ENCODE measurements at places on chromosomes 5 and 9.

- no peak for DNase-seq
Measured at GRCh38 chr5:73419465-73420390, 28.8 kb downstream of the FOXD1 start.

- no peak for DNase-seq
Measured at GRCh38 chr9:92270511-92270910, 23.0 kb downstream of the IARS1 start.

GRCh38 chr9:720239-720881 is 121.1 kb upstream of the DMRT1 start:
- no peak for DNase-seq

GRCh38 chr9:132381966-132382541 is 24.6 kb downstream of the TTF1 start:
- DNase-seq, result no peak

DNA sequence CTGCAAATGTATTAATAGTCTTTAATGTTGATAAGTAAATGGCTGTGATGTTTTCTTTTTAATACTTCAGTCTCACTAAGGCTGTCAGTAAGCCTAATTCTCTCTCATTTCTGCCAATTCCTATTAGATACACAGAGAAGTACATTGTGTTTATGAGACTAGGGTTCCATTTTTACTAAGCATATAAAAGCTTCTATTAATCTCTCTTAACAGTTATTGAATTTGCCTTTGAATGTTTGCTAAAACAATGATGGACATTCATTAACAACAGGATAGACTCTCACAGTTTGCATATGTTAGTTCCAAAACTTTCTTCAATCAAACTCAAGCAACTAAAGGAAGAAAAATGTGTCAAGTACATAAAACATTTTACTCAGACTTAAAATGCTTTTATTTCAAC is 659.3 kb downstream of the TLE1 start:
- no peak for DNase-seq

DNA sequence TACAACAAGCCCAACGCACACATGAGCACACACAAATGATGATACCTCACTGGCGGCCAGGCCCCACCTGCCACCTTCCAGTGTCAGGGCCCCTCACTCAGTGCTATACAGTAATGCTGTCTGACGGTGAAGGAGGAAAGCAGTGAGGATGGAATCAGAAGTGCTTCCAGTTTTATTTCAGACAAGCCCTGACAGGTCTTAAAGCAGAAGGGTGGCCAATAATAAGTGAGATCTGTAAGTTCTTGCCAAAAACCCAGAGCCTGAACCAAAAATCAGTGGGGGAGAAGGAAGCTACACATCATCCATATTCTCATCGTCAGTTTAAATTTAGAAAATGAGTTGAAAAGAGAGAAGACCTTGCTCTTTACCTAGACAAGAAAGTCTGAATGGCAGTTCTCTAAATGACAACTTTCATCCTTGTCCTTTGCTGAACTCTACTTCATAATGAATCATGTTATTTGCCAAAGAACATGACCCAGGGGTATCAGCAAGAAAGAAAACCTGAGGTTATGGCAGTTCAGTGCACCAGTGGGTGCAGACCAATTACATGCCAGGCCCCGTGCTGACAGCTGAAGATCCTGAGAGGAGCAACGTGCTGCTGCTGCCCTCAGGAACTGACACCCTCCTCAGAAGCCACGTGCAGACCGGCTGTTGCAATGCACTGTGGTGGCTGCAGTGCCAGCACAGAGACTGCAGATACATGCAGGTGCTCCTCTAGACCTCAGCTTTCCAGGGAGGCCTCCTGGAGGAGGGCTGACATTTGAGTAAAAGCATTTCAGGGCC is 118.7 kb downstream of the DROSHA start:
- DNase-seq, result no peak

GRCh38 chr5:95411474-95411873 is 20.3 kb downstream of the FAM81B start:
- no peak for DNase-seq

DNA sequence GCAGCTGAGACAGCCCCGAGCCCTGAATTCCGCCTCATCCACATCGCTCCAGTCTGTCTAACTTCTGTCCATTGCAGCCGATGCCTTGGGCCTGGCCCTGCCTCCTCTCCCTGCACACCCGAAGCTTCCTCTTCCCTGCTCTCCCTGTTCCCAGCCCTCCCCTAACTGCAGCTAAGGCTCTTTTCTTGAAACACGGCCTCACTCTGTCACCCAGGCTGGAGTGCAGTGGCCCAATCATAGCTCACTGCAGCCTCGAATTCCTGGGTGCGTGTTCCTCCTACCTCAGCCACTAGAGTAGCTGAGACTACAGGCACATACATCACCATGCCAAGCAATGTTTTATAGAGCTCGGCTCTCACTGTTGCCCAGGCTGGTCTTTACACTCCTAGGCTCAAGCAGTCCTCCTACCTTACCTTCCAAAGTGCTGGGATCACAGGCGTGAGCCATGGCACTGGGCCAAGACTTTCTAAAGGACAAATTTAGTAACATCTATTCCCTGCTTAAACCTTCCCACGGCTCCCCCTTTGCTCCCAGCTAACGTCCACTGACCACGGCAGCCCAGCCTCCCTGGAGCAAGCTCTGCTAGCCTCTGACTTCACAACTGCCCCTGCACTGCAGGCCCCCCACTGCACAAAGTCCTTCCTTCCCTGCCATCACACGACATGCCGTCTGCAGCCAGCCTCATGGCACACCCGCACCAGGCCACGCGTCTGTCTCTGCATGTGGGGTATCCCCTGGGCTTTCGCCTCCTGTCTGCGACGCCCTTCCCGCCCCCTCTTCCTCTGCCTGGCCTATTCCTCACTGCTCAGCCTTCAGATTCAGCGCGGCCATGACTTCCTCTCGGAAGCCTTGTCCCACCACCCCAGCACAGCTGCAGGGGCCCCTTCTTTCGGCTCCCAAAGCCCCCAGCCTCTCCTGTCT is 28.6 kb downstream of the LAMC3 start:
- no peak for DNase-seq

GRCh38 chr9:16318516-16319060 is 551.9 kb downstream of the BNC2 start:
- DNase-seq, result no peak

DNA sequence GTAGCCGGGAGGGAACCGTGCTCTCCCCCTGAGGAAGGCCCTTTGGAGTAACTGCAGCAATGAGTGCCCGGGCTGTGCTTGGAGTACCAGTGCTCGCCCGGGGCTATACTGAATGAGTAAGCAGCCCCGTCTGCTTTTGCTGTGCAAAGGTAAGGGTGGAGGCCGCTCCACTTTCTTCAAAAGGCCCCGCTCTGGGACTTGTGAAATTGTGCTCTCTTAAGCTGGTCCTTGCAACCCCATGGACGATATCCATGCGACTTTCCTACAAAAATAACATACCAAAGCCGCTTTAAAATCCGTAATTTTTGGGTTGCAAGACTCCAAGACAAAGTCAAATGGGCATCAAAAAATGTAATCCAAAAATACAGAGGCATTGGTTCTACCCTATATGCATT is 578 bp upstream of the TNFAIP8 start:
- no peak for DNase-seq

- DNase-seq, result no peak
Measured at GRCh38 chr5:179836225-179837019, 15.7 kb downstream of the SQSTM1 start.

DNA sequence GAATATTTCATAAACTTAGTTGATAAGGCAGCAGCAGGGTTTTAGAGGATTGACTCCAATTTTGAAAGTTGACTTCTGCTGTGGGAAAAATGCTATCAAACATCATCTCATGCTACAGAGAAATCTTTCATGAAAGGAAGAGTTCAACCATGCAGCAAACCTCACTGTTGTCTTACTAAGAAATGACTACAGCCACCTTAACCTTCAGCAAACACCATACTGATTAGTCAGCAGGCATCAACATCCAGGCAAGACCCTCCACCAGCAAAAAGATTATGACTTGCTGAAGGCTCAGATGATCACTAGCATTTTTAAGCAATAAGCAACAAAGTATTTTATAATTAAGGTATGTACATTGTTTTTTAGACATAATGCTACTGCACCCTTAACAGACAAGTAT is 7.6 kb downstream of the TMEM174 start:
- DNase-seq, result no peak

DNA sequence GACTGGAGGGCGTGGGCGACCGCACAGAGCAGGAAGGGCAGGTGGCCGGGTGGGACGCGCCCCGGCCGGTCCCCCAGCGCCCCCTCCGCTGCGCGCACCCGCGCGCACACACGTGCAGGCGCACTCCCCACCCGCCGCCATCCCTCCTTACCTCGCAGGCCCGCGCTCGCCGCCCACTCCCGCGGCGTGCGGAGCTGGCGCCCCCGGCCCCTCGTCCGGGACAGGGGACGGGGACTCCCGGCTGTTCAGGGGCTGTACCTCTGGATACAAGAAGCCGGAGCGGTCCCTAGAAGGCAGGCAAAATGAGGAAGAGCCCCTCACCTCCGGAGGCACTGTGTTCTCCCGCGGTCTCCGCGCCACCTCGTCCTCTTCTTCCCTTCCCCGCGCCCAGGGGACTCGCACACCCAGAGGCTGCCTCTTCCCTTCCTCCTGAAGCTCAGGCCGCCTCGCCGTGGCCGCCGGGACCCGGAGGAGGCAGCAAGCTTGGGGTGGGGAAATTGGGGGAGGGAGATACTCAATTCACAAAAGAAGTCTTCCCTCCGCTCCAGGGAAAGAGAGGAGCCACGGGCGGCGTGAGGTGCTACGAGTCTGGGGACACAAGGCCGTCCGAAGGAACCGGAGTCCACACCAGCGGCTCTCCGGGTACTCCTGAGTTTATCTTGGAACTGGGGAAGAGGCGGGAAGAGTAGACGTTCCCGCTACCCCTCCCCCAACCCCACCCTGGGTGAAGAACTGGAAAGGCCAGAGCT is 1.4 kb upstream of the GABRB2 start:
- DNase-seq, result no peak

DNA sequence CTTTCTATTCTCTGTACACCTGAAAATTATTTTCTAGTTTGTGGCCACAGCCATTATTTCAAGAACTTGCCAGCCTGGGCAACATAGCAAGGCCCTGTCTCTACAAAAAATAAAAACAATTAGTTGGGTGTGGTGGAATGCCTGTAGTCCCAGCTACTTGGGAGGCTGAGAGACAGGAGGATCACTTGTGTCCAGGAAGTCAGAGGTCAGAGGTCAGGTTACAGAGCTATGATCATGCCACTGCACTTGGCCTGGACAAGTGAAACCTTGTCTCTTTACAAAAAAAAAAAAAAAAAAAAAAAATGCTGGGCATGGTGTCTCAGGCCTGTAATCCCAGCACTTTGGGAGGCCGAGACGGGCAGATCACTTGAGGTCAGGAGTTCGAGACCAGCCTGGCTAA is 58.3 kb downstream of the HMGCR start:
- DNase-seq, result no peak

- DNase-seq, result no peak
Measured at GRCh38 chr9:100674419-100675122, 96.7 kb downstream of the CAVIN4 start.

DNA sequence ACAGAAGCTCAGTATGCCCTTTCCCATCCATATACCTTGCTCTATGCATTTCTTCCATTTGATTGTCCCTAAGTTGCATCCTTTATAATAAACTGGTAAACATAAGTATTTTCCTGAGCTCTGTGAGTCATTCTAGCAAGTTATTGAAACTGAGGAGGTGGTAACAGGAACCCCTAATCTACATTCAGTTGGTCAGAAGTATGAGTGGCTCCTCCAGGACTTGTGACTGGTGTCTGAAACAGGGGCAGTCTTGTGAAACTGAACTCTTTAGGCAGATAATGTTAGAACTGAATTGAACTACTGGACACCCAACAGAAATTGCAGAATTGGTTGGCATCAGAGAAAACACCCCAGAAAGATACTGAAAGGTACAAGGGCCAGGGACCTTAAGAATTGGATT is 133.1 kb upstream of the POU5F2 start:
- no peak for DNase-seq

DNA sequence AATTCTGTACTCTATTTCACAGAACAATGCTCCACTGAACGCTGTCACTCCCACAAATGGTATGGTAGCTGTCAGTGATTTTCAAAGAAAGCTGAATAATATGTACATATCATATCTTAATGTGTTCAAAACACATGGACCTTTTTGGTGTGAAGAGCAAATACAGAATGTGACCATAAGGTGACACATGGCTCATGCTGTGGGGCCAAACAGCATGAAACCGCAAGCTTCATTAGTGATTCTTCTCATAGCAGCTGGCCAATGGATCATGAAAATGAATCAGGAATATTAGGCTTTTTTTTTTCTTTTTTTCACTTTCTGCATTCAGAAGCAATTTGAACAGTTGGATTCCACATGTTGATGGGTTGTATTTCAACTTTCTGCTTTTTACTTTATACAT is 54.9 kb upstream of the CDH9 start:
- DNase-seq, result no peak

GRCh38 chr9:104810421-104811339 is 46.8 kb downstream of the NIPSNAP3B start:
- no peak for DNase-seq

DNA sequence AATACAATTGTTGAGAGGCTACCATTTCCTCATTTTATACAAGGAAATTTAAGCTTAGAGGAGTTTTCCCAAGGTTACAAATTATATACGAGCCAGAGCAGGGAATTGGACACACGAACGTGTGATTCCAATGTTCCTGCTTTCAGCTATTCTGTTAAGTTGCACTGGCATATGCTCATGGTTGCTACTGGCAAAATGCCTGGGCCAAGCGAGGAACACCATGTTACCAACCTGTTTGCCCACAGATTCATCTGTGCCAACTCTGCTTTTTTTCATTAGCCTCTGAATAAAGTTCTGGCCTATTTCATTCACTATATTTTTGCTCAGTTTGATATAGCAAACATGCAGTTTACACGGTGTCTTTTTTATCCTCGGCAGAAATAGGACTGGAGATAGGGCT is 5.1 kb upstream of the C5orf46 start:
- DNase-seq, result no peak

DNA sequence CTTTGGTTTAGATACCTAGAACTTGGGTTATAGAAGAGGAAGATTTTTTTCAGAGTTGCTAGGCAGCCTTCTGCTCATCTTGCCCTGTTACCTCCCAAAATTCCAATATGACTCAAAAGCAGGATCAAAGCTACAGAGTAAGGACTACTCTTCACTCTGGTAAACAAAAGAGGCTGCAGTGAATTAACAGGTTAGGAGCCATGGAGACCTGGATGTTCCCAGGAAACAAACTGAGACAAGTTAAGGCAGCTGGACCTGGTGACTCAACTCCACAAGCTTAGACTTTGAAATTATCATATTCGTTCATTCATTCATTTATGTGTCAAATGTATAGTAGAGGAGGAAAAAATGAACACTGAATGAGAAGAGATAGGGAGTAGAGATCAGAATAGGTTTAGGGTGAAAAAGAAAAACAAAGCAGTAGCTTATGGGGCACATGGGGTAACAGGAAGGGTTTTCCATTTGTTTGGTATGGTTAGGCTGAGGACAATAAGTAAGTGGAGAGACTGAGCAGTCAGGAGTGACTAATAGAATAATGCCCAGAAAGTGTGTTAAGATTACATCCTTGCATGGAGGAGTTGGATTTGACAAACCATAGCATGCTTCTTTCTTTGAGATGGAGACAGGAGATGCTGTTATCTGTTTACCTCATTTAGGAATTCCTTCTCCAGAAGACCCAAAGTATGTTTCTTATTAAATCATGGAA is 464.0 kb upstream of the ZNF608 start:
- DNase-seq, result no peak

All from cortex of kidney (tissue), 1 donor.